Stimulated activated CD8-positive, alpha-beta memory T cell treated with anti-CD3 and anti-CD28 coated beads, Interleukin-4, amount 100 ng/mL, for 4 hours (primary cell): ENCODE measurements at places on chromosomes 7 and 10.

GRCh38 chr7:130090745-130091532 is 20.6 kb downstream of the KLHDC10 start:
- no peak for DNase-seq

GRCh38 chr10:35573796-35574195 is 31.3 kb upstream of the GJD4 start:
- DNase-seq: no peak

- no peak for DNase-seq
These were observed 12.1 kb downstream of the TAS2R40 start for GRCh38 chr7:143233816-143234532.

- DNase-seq: no peak
These were observed 213.6 kb downstream of the DGKI start for GRCh38 chr7:137633133-137633532.

- no peak for DNase-seq
These were observed 25.8 kb upstream of the PLPP4 start for GRCh38 chr10:120431251-120431651.

DNA sequence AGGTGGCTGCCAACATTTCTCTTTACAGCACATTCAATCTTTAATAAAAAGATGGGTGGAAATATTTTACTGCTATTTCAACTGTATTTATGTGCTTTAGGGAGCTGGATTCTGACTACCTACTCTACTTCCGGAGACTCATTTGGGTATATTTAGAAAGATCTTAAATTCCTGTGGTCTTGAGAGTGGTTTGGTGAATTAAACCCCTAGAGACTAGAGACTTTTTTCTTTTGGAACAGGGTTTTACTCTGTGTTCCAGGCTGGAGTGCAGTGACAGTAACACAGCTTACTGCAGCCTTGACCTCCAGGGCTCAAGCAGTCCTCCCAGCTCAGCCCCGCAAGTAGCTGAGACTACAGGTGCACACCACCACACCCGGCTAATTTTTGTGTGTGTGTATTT is 79.0 kb upstream of the HABP2 start:
- DNase-seq: no peak

GRCh38 chr10:126570245-126570570 is 100.3 kb downstream of the C10orf90 start:
- no peak for DNase-seq

GRCh38 chr7:41303709-41304108 is 399.2 kb downstream of the INHBA start:
- DNase-seq: no peak

DNA sequence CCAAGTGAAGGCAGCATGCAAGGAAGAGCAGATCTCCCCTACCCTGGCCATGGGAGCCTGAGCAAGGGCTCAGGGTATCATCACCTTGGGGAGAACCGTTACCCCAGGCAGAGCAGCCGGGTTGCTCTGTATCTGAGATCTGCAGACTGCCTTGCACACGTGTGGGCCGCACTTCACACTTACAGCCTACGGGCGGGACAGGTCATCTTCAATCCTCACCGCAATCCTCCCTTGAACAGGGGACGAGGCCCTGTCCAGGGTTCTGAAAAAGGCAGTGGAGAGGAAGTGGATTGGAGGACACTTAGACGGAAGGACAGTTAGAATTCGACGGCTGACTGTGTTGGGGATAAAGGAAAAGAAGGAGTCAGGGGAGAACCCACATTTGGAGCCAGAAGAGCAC is 51.4 kb downstream of the NPS start:
- no peak for DNase-seq

GRCh38 chr10:88181902-88182600 is 318.6 kb downstream of the PTEN start:
- no peak for DNase-seq

DNA sequence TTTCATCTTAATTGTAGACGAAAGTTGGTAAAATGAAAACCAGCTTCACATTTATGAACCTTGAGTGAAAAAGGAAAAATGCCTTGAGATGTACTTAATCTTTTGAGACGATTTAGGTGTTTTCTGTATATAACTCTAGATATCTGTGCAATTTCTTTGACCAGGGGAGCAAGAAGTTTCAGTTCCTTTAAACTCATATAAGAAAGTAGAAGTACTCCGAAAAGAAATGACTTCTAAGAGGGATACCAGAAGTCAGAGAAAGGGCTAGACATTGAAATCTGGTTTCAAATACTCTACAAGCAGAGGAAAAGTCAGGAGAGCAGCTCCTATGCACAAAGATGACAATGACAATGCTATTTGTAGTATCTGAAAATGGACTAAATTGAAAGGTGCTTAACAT is 303.7 kb downstream of the BAMBI start:
- no peak for DNase-seq
